Stomach (tissue), 19 donors: ENCODE measurements at places on chromosomes 13 and 19. TPM values are rescaled to one million over a fixed set of nuclear protein-coding genes. Genes with fewer than 3 reads are reported as not detected.

Gene FAAP24
- 2.4 TPM for total RNA-seq

Gene UBE2L5
- total RNA-seq, result not detected

Gene NLRP5
- total RNA-seq, result not detected

Gene ZNF677
- not detected for total RNA-seq

Gene METTL21C
- total RNA-seq, result not detected

Gene ATG4D
- total RNA-seq, result 26.2 TPM

Gene ZNF714
- total RNA-seq, result 2.2 TPM

Gene ZNF44
- 6.1 TPM for total RNA-seq

Gene PRODH2
- total RNA-seq, result not detected

Gene EIF3K
- total RNA-seq, result 254 TPM

Gene CEACAM8
- total RNA-seq, result 1.1 TPM

- DNase-seq, result no peak
Observed at GRCh38 chr13:41858780-41859179, 102.1 kb downstream of the VWA8 start.

DNA sequence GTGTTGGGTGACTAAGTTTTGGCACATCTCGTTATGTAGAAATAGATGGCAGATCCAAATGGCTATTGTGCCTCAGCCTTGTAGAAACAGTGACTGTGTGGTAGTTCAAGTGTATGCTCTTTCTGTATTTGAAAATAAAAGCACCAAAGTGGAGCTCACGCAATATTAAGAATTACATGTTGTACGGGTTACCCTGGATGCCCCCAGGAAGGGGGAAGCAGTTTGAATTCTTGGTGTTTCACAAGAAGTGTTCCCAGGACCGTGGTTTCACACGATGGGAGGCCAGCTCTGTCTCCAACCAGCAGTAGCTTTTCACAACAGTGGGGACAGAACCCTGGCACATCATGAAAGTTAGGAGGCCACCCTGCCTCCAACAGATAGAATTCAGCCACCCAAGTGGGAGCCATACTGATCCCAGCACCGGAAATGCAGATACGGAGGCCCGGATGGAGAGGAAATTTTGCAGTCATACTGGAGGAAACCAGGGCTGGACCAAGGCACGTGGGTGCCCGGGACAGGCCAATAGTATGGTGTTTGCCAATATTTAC, 8.9 kb downstream of the FLT1 start:
- DNase-seq, result no peak

- DNase-seq, result peak; percentile 50
Observed at GRCh38 chr19:2607712-2608601, 94.5 kb downstream of the GNG7 start.

- DNase-seq, result no peak
Observed at GRCh38 chr13:37385956-37386670, 212.5 kb downstream of the POSTN start.

- no peak for DNase-seq
Observed at GRCh38 chr19:11447347-11448262, 12.2 kb downstream of the PRKCSH start.

DNA sequence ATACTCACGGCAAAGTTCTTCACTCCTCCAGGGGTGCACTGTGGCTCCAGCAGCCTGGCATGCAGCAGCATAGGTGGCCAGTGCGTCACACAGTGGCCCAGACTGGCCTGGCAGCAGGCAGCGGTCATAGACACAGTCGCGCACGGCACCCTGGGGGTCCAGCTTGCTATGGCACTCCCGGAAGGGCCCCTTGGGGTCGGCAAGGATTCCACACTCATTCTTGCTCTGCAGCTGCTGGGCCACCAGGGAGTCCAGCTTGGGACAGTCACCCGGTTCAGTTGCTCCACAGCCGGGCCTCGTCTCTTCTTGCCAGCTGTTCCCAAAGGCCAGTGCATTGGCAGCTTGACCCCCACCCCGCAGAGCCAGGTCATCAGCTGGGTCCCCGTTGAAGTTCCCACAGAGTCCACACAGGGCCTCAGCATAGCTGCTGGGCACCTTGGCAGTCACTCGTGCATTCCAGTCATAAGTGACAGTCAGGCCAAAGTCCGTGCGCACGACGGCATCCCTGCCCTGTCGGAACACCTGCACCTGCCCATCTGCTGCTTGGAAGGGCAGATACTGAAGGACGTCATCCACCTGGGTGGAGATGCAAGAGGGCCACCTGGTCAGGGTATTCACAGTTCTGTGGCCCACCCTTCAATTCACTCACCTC, 20.6 kb downstream of the FCGBP start:
- DNase-seq, result no peak

GRCh38 chr19:58330458-58330857, 3.7 kb downstream of the ZSCAN22 start:
- DNase-seq, result peak; percentile 79

DNA sequence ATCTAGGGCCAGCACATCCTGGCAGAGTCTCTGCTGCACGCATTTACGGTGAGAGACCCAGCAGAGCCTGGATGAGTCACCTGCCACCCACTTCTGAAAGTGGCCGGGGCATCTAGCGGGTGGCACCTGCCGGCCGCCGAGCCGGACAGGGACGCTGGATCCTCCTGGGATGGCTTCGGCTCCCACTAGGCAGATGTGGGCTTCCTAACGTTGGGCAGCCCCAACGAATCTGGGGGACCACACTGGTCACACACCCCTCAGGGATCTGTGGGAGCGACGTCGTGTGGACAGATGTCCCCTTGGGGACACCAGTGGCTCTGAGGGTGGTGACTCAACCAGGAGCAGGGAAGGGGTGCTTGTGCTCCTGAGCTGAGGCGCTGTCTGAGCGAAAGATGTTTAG, 32.2 kb downstream of the TMEM255B start:
- no peak for DNase-seq

DNA sequence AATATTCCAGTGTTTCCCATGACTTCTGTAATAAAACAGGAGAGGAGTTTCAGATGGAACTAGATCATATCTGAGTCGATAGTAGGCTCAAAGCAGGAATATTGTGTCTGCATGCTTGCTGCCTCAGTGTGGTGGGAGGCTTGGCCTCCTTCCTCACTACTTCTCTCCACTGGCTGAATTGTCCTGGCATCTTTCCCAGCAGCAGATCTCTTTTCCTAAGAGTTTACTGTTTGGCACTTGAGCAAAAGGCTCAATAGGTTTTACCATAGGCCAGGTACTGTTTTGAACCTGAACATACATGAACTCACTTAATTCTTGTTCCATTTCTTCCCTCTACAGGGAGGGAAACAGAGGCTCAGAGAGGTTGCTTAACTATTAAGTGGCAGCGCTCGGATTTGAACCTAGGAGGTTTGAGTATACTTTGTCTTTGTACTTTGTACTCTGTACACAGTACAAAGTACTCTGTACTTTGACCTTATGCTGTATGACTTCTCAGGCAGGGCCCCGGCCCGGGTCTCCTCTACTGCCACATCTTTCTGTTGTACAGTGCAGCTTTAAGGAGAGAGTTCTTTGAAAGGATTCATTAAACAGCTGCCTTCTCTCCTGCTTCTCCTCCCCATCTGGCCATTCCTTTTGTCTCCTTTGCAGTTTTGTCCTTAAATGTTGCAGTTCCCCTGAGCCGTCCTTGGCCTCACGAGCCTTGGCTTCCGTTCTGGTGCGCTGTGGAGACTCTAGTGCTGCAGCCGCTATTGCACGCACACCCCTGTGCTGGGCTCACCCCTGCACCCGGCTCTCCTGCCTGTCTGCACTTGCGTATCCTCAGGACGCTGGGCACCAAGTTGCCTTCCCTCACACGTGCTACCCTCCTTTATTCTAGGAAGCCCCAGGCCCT, 8.1 kb downstream of the B3GLCT start:
- peak; percentile 65 for DNase-seq

GRCh38 chr13:88257706-88258105, 586.5 kb downstream of the SLITRK5 start:
- DNase-seq, result no peak

DNA sequence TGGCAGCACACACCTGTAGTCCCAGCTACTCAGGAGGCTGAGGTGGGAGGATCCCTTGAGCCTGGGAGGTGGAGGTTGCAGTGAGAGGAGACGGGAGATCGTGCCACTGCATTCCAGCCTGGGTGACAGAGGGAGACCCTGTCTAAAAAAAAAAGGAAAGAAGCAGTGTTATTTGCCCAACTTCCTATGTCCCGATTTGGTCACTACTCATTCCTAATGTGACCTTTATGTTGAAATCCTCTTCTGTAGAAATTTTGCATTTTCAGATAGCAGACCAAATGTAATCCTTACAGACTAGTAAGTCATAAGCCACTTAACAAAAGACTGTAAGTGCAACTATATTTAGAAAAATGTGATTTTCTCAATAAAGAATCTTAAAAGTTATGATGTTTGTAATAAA, 18.2 kb upstream of the STK24 start:
- DNase-seq, result no peak

- no peak for DNase-seq
Observed at GRCh38 chr13:110963554-110963970, 48.7 kb upstream of the ANKRD10 start.

DNA sequence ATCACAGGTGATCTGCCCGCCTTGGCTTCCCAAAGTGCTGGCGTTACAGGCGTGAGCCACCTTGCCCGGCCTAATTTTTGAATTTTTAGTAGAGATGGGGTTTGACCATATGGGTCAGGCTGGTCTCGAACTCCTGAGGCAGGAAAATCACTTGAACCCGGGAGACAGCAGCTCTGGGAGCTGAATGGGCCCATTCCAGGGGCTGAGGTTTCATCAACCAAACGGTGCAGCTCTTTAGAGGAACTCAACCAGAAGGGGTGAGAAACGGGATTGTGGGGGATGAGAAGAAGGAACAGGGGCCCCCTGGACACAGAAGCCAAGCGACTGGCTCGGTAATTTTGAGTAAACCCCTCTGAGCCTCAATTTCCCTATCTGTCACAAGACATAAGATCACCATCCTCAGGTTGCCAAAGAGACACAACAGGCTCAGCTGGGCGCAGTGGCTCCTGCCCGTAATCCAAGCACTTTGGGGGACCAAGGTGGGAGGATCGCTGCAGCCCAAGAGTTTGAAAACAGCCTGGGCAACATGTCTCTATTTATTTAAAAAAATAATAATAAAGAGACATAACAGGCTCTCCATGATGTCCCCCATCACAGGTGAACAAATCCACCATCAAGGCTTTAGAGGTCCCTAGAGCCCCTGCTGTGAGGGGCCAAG, 562 bp downstream of the IQCN start:
- DNase-seq, result no peak

GRCh38 chr13:31350560-31350959, 150.8 kb downstream of the B3GLCT start:
- no peak for DNase-seq

GRCh38 chr13:111901267-111901915, 165.6 kb upstream of the SOX1 start:
- DNase-seq, result no peak

DNA sequence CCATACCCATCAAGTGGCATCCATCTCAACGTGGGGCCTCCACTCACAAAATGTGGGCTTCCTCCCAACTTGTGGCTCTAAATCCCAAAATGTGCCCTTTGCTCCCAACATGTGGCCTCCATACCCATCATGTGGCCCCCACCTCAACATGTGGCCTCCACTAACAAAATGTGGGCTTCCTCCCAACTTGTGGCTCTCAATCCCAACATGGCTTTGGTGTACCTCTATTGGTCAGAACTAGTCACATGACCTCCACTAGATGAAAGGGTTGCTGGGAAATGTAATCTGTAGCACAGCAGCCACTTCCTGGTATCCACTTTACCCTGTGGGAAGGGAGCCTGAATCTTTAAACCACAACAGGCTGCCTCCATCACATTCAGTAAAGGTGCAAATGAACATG, 10.1 kb upstream of the ACER1 start:
- DNase-seq, result no peak

- no peak for DNase-seq
Observed at GRCh38 chr19:34454091-34454490, 25.9 kb downstream of the UBA2 start.

- DNase-seq, result no peak
Observed at GRCh38 chr19:8476524-8476923, 25.9 kb downstream of the PRAM1 start.

DNA sequence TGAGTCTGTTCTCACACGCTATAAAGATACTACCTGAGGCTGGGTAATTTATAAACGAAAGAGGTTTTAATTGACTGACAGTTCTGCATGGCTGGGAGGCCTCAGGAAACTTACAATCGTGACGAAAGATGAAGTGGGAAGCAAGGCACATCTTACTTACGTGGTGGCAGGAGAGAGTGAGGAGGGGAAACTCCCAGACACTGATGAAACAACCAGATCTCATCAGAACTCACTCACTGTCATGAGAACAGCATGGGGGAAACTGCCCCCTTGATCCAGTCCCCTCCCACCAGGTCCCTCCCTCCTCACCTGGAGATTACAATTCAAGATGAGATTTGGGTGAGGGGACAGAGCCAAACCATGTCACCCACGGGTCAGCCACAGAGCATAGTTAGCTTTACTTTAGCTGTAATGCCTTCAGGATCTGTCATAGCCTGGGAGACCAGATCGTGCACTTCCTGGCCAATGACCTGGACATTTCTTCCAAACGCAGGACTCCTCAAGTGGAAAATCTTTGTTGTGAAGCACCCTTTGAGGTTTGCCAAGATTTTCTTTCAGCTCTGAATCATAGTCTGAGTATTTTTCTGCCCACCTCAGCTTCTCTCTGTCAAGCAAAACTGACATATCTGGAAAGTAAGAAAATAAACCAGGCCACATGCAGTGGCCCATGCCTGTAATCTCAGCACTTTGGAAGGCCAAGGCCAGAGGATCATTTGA, 25.2 kb upstream of the HIF3A start:
- DNase-seq, result no peak

GRCh38 chr19:1236576-1236975, 1.2 kb downstream of the CBARP start:
- no peak for DNase-seq

DNA sequence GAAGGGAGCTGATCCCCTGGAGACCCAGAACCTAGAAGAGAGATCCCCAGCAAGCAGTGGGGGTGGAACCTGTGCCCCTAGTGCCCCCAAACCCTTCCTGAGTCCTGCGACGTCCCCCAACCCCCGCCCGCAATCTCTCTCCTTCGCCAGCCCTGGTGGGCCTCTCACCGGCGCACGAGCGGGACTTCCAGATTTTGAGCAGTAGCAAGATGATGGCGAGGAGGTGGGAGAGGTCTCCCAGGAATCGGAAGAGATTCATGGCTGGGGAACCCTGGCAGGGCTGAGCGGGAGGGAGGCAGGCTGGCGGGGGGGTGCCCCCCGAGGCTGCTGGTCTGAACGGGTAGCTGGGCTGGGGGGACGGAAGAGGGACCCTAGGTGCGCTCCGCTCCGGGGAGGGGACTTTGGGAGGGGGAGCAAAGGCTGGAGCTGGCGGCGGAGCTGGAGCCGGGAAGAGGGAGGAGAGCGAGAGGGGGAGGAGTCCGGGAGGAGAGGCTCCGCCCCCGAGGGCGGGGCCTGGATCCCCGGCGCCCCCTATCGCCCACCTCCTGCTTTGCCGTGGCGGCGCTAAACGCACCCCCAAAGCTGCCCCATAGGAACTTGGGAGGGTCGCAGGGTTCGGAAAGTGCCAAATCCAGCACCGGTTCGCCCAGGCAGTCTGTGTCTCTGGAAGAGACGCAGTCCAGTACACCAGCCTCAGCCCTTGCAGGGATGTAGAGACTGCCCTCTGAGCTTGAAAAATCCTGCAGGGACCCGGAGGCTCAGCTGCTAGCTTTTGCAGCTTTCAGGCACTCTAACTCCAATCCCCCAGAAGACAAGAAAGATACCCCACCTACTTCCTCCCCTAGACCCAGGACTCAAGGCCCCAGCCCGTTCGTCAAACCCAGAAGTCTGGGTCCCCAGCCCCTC, at the start of gene KDELR1:
KDELR1 (minus strand) TSS at position 452 of the 906 bp plus-strand sequence; CDS start at position 259, 193 bp downstream.
- peak; percentile 81 for DNase-seq

- DNase-seq, result no peak
Observed at GRCh38 chr19:45778010-45778661, 4.2 kb downstream of the DMPK start.

- no peak for DNase-seq
Observed at GRCh38 chr19:4910594-4911281, 1.4 kb downstream of the UHRF1 start.

- no peak for DNase-seq
Observed at GRCh38 chr19:15986701-15987100, 37.9 kb downstream of the OR10H4 start.
